ENCODE measurements at places on chromosomes 13 and 19.

DNA sequence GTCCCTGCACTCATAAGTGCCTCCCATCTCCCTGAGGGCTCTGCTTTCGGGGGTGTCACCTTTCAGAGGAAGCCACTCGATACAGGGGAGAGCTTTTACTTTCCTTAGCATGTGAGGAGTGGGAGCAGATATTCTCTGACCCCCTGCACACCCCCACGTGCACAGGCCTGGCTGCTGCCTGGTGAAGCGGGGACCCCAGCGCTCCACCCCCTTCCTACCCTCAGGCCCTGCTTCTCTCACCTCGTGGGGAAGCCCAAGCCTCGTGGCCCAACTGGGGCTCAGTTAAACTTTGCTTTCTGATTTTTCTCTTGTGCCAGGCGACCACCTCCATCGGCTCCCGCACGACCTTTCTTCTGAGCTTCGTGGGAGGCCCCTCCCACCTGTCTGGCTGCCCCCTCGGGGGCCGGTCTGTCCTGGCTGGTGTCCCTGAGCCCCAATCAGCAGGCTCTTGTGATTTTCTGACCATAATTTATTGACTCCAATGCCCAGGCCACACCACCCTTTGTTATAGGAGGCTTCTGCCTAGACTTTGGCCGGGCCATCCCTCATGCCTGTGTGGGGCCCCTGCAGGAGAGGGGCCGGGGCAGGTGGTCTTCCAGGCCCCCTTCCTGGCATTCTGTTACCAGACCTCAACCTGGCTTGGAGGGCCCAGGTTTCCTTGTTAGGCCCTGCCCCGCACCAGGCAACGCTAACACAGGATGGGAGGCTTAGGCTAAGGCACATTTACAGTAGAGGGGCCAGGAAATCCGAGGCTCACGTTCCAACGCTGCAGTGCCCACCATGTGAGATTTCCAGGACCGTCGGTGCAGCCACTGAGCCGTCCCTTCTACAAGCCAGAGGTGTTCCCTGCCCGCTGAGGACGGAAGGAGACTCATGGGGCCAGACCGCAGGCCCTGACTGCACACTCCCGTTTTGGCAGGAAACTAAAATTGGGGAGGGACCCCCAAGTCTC lies 3.7 kb downstream of the TMED1 start:
- DNase-seq, result no peak

- DNase-seq, result no peak
Measured at GRCh38 chr19:40717880-40718773, 1.2 kb downstream of the ITPKC start.

GRCh38 chr13:57437587-57437986 lies 194.0 kb upstream of the PCDH17 start:
- DNase-seq, result no peak

- DNase-seq, result no peak
Measured at GRCh38 chr13:52003541-52003940, 7.7 kb downstream of the ATP7B start.

DNA sequence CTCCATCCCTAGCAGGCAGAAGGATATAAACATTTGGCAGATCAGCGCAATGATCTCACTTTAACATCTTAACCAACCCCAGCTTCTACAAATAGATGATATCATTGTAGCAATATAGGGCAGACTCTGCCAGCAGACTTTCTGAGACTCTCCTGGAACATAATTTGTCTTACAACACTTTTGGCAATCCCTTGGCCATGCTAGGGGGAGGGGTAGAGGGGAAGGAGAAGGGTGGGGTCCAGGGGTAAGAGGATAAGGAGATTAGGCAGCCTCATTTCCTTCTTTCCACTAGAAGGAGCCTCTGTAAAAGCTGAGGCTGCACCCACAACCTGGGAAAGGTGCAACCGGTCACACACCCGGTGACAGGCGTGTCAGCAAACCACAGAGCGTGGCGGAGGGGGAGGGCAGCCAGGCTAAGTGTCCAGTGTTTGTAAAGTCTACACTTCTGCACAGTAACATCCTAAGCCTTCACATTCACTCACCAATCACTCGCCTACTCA lies 8.7 kb upstream of the UBAC2 start:
- DNase-seq, result no peak

DNA sequence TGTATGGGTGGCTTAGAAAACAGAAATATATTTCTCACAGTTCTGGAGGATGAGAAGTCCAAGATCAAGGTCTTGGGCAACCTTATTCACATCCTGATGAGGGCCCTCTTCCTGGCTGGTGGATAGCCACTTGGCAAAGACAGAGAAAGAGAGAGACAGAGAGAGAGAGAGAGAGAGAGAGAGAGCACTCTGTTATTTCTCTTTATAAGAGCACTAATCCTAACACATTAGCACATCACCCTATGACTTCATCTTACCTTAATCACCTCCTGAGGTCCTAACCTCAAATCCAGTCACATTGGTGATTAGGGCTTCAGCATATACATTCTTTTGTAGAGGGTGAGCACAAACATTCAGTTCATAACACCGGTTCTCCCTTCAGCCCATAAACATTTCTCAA lies 430.3 kb downstream of the EFNB2 start:
- DNase-seq, result no peak

- DNase-seq, result no peak
Measured at GRCh38 chr19:2201473-2202148, 34.5 kb downstream of the PLEKHJ1 start.

DNA sequence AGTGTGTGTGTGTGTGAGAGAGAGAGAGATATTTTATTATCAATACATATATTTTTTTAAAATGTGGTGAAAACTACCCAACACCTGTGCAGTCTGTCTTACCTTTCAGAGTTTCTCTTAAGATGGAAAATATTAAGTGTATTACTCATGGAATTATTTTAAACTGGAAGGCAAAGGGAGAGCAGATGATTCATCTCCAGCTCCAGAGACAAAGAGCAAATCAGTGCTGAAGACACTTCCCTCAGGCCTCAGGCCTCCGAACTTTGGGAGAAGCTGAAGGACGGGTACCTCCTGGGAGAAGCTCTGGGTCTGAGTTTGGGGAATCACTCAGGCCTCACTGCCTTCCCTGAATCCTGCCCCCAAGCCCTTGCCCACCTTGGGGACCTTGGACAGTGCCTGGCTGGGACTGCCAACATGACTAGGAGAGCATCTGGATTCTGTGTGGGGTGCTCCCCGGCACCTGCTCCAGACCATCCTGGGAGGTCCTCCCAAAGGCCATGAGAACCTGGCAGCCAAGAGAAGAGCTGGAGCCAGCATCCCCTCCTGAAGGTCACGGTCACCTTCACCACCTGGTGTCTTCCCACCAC lies 170.4 kb upstream of the UBL3 start:
- no peak for DNase-seq

DNA sequence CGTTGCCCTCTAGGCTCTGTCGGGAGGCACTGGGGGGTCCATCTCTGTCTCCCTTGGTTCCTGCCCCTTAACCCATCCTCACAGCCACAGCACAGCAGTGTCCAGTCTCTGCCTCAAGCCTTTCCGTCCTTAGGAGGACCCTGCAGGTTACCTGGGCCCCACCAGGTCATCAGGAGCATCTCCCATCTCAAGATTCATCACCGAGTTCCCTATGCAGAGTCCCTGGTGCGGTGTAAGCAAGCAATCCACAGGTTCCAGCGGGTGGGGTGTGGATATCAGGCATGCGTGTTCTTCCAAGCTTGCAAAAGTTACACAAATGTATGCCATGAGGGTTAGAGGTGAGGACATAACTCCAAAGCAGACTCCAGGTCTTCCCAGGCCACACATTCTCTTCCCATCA lies 20.9 kb upstream of the GAS6 start:
- no peak for DNase-seq

DNA sequence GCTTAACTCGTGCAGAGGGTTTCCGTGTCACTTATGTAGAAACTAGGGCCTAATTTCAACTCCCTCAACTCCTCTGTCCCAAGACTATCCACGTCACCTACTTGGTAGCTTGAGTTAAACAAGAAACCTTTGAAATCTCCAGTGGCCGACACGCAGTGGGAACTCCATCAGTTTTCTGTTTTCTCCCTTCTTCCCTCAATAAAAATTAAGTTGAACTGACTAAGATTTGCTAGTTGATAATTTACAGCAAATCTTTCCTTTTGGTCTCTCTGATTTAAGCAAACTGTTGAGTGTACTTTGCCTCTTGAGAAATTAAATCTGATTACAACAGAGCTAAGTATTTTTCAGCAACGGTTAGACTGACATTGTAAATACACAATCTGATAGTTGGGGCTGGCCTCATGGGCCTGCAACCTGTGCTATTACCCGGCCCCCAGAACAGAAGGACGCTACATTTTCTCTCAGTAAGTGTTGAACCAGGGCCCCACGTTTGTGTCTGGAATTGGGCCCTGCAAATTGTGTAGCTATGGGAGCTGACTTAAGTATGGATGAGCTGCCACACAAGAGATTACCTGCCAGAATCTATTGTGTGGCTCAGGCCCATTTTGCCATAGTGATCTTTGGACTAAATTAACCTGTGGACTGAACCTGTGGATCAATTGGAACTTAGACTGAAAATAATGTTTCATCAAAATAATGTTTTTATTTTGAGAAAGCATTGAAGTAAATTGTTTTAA lies 708 bp upstream of the ESD start:
- DNase-seq, result no peak

- no peak for DNase-seq
Measured at GRCh38 chr13:109817591-109818535, 31.5 kb upstream of the IRS2 start.

DNA sequence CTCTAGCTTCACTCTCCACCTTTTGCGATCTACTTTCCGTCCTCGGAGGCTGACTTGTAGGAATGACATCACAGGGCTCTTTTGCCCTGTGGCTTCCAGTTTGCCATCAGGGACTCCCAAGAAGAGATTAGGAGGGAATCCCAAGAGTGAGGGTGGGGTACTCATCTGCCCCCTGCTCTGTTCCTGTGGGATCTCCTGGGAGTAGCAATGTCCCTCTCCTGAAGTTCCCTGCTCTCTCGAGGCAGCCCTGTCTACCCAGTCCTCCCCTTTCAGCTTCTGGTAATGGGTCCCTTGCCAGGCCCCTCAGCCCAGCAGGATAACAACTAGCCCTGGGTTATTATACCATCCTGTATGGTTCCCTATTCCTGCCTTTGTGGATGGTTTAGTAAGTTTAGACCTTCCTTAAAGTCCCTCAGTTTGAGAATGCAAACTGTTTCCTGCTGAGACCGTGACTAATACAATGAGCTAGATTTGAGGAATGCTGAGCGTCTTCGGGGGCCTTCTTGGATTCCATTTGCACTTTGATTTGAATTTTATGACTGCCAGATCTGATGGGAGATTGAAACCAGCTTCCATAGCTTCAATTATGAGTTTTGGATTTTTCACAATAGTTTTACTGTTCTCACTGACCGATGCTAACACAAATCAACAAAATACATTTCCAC lies 73.7 kb upstream of the IPO5 start:
- no peak for DNase-seq

DNA sequence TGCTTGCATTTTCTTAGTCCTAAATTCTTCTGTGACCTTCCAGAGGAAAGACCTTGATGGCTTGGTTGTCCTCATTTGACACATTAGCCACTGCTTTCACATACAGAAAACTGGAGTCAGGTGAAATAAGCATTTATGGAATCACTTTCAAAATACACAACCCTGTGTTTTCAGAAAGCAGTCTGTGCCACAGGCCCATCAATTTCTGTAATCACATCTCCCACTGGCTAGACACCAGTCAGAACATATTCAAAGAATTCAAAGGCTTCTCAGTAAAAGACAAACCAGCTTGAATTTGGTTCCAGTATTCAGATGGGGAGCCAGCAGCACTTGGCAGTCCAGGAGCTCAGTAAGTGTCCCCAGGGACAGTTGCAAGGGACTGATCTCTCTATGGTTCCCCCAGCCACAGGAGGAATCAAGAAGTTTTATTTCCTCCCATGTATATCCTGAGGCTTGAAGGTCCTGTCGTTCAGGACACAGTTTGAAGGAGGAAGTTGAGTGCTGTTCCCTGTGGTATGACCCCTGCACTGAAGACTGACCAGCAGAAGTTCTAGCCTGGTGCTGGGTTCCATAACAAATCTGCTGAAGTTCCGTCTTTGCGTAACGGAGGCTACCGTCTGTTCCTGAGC lies 214.3 kb downstream of the FOXO1 start:
- DNase-seq, result no peak

DNA sequence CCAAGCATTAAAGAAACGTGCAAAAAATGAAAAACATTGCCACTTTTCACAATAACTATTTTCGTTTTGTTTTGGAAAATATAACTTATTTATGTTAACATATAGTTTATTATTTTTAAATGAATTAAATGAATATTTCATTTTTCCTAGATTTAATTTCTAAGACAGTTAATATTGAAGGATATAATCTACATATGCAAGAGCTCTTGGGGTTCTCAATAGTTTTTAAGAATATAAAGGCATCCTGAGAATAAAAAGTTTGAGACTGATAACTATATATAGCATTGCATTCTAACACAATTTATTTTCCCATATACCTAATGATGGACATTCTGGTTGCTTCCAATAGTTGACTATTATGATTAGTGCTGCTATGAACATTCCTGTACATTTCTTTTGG lies 19.9 kb downstream of the ZNF461 start:
- no peak for DNase-seq

GRCh38 chr13:88887045-88887662 lies 1216.0 kb downstream of the SLITRK5 start:
- no peak for DNase-seq

DNA sequence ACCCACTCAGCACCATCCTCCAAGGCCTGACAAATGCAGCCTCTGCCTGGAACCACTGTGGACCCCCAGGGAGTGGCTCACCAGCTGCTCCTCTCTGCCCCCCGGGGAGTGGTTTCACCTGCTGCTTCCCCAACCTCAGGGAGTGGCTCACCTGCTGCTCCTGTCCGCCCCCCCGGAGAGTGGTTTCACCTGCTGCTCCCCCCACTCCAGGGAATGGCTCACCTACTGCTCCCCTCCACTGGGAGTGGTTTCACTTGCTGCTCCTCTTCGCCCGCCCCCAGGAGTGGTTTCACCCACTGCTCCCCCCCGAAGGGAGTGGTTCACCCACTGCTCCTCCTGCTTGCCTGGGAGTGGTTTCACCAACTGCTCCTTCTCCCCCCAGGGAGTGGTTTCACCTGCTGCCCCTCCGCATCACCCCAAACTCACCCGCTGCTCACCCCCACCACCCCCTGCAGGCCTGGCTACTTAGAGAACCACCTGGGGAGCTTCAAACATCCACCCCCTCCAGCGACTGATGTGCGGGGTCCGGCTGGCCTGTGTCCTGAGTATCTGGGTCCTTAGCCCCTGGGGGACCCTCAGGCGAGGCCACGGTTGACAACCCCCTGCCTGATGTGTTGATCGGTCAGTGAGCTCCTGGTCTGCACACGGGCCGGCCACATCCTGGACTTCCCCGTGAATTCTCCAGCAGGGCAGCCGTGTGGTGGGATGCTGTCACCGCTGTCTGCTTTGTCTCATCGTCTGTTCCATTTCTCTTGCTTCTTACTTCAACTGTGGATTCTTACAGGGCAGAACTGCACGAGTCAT lies 14.6 kb upstream of the TMEM255B start:
- no peak for DNase-seq
